ENCODE measurements at places on chromosomes 11 and 22.

DNA sequence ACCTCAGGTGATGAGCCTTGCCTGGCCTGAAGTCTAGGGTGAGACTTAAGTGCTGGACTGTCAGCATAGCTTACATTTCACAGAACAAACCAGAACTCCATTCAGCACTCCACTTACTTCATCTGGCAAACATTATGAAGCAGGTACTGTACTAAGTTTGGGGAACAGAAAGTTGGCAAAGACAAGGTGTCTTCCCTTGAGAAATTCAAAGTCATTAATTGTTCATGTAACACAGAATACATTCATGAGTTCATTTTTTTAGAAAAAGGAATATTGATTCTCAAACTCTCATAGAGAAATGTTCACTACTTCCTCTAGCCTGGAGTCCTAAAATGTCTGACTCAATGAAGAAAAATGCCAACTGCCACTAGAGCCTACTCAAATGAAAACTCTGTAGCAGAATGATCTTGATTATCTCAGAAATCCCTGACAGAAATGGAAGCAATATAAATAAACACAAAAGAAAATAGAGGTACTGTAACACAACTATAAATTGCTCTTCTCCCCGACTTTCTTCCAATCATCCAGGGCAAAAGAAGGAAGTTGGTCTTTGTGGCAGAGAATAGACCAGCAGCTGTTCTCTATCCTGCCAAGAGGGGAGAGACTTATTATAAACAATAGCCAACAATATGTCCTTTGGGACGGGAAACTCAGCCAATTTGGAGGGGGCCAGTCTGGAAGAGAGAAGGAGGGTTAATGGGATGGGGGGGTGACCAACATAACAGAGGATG, 129.2 kb upstream of the MTMR2 start:
- DNase-seq: no peak

- DNase-seq: no peak
Observed at GRCh38 chr11:73969991-73970800, 12.4 kb downstream of the UCP2 start.

DNA sequence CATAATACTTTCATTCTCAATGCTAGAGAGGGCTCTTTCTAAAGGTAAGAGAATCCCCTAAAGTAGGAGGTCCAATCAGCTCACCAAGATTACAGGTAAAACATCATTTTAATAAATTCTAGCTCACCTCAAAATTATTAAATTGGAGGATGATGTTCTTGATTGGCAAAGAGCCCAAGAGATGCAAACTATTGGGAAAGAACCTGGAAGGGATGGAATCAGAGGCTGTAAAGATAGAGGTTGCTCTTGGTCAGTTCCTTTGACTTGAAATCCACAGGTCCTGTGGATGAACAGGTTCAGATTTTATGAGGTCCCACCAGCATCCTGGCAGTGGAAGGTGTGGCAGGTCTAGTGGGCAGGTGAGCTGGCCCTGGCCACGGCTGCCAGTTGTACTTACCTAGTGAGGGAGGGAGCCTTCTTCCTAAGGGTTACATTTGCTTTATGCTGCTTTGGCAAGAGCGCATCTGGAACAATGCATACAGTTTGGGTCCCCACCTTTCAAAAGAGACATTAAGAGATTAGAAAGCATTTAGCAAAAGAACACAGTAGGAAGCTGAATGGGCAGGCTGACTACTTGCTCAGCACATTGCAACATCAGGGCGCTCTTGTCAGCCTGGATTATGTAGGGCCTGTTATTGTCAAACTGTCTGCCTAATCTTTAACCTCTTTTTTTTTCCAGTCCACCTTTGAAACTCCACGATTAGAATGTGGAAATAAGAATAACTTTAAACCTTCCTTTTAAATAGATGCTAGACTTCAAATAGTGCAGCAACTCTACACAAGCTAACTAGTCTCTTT, 97.0 kb downstream of the RDX start:
- DNase-seq: no peak

DNA sequence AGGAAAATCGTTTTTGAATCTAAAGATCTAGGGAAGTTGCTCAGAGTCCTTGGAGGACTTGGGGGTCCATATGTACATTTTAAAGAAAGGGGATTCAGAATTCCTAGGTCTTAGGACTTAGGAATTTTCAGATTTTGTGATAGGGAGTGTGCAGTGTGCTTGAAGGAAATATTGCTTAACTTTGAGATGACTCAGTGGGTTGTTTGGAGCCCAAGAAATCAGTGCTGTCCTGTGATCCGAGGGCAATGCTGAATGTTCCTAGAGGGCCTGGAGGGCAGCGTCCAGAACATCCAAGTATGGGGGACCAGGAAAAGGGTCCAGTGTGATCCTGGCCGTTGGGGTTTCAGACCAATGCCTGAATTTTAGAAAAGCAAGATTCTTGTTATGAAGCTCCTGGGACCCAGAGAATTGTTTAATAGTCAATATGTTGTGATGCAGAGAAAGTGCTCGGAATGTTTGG, 3.1 kb upstream of the IGF2 start:
- no peak for DNase-seq

- no peak for DNase-seq
Observed at GRCh38 chr11:92888696-92889095, 80.8 kb upstream of the MTNR1B start.

- DNase-seq: no peak
Observed at GRCh38 chr11:126355926-126356897, 726 bp downstream of the ST3GAL4 start.

DNA sequence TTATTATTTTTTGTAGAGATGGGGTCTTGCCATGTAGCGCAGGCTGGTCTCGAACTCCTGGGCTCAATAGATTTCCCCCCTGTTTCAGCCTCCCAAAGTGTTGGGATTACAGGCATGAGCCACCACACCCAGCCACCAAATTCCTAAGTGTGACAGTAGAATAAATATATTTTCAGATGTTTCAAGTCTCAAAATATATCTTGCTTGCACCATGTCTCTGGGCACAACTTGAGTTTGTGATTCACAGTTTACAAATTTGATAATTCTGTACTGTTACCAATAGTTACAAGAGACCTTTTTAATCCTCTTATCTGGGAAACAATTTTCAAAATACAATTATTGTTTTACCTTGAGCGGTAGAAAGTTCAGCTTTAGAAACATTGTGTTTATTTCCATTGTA, 19.1 kb downstream of the DCPS start:
- DNase-seq: no peak

DNA sequence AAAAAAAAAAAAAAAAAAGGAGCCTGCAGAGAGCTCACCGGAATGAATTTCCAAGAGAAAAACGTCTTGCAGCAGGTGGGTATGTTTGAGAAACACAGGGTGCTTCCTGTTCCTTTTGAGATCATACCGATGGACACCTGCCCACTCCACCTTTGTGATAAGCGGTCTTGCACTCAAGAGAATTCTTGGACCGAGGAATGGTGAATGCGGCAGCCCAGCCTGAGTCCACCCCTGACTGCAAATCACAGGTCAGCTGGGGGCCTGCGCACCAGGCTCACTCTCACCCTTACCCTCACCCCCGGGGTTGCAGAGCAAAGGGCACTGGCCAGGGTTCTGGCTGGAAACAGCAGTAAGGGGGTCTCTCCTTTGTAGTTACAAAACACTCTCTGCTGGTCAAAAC, 16.8 kb upstream of the TEF start:
- no peak for DNase-seq

GRCh38 chr11:117217141-117218084, 14.5 kb downstream of the PCSK7 start:
- DNase-seq: no peak

- no peak for DNase-seq
Observed at GRCh38 chr11:118136801-118137200, 15.8 kb downstream of the SCN4B start.

DNA sequence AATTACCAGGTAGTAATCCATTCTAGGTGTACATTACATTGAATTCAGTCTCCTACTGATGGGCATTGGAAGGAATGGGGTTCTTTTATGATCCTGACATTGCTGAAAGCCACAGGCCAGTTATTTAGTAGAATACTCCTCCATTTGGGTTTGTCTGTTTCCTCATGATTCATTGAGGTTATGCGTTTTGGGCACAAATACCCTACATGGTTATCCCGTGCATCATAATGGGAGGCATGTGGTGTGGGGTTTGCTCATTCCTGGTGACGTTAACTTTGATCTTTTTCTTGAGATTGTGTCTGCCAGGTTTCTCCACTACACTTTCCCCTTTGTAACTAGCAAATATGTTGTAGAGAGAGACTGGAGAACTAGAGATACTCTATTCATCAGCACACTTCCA, 5.5 kb downstream of the FOLR3 start:
- peak; percentile 23 for DNase-seq

DNA sequence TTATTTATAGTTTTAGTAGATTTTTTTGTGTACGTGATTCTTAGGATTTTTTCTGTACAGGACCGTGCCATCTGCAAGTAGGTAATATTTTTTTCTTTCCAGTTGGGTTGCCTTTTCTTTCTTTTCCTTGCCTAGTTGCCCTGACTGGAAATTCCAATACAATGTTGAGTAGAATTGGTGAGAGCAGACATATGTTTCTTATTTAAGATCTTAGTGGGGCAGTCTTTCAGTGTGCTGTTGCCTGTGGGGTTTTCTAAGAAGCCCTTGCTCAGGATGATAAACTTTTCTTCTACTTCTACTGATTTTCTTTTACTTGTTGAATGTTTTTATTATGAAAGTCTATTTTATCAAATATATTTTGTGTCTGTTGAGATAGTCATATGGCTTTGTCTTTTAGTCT, 33.0 kb downstream of the ATXN10 start:
- DNase-seq: no peak

GRCh38 chr22:36144886-36145541, 15.5 kb downstream of the APOL3 start:
- DNase-seq: no peak

GRCh38 chr11:34214961-34215805, 109.8 kb downstream of the NAT10 start:
- DNase-seq: no peak

DNA sequence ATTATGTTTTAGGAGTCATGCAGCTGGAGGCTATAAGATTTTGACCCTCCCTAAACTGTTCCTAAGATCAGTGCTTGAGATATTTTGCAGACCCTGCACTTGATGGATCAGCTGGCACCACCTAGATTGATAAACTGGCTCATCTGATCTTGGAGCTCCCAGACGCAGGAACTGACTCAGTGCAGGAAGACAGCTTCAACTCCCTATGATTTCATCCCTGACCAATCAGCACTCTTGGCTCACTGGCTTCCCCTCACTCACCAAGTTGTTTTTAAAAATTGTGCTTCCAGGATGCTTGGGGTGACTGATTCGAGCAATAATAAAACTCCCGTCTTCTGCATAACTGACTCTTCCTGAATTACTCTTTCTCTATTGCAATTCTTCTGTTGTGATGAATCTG, 637.5 kb upstream of the FAT3 start:
- DNase-seq: no peak

GRCh38 chr11:60809691-60810090, 24.6 kb downstream of the MS4A10 start:
- DNase-seq: no peak

- no peak for DNase-seq
Observed at GRCh38 chr11:6476571-6476970, 2.8 kb upstream of the TRIM3 start.

Measured in activated T-helper 2 cell treated with anti-CD3 and anti-CD28 coated beads, Interferon-gamma antibody, Interleukin-2, Interleukin-4, amounts not matched to agents 10 μg/mL and 5 μg/mL and 100 μg/mL, durations not matched to agents 14 hours and 24 hours and 36 hours (primary cell).